ENCODE measurements at places on chromosomes 12 and 14.

DNA sequence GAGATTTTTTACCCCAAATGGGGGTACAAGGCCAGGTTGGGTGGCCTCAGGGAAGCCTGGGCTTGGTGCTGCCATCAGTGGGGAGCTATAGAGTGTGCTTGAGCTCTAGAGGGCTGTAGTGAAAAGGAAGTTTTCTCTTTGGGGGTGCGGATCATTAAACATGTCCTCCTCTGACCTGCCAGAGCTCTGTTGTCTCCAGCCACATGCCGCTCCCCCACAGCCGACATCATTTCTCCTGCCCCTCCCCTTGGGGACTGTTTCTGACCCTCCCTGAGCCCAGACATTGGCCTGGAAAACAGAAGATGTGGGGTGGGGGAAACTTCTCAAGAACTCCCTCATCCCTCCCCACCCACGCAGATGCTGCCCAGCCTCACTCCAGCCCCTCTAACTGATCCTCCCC lies 25.3 kb downstream of the DTX1 start:
- DNase-seq = no peak

DNA sequence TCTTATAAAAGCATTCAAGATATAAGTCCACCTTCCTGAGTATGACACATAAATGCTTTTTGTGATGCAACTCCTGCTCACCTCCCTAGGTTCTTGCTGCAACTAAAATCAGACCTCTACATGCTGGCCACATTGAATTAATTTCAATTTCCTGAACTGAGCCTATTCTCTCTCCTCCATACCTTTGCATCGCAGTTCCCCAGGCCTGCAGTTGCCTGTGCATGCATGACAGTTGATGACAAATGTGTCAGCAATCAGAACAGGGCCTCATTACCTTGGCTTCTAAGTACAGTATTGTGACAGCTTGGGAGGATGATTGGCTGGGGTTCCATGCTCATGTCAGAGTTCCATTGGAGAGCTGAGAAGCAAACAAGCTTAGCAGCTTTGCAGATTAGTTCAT lies 3.9 kb upstream of the TM7SF3 start:
- DNase-seq = no peak

GRCh38 chr12:51900323-51900889 lies 6.9 kb upstream of the ACVRL1 start:
- DNase-seq = no peak

DNA sequence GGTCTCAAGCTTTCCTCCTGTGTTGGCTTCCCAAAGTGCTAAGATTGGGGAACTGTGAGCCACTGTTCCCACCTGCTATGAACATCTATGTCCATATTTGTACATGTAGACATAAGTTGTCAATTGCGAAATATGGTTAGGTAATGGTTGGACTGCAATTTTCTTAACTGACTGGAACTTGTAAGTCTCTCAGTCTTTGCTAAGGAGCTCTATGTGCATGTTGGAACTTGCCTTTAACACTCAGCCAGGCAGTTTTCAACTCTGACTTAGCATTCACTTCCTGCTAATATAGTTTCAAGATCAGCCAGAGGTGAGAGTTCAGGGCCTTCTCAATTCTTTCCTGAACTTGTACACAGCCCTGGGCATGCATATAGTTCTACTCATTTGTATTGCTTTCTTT lies 44.5 kb upstream of the EEA1 start:
- peak; percentile 87 for DNase-seq

GRCh38 chr12:30877105-30877875 lies 49.3 kb upstream of the TSPAN11 start:
- DNase-seq = no peak
